Activated T-cell treated with anti-CD3 and anti-CD28 coated beads for 4 hours (primary cell): ENCODE measurements at places on chromosomes 5 and 9.

- DNase-seq, result no peak
Measured at GRCh38 chr9:967436-967835, 9.0 kb upstream of the DMRT3 start.

GRCh38 chr5:173618927-173619519 lies 2.6 kb upstream of the BOD1 start:
- peak; percentile 38 for DNase-seq

DNA sequence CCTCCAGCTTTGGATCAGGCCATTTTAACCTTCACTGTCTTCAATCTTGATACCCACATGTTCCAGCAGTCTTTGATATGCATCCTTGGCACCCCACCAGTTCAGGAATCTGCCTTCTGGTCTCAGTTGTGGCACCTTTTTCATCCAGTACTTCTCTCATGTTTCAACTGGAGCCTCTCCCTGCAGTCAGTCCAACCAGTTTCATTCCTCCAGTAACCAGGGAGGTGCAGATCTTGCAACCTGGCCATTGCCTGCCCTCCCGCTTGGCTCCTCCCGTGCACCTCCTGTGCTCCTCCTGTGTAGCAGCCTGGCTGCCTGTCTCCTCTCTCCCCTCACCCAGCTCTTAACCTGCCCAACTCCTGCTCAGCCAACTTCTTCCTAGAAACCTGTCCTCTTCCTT lies 20.2 kb downstream of the FUBP3 start:
- no peak for DNase-seq

GRCh38 chr5:1103093-1103492 lies 8.8 kb downstream of the SLC12A7 start:
- DNase-seq, result no peak

DNA sequence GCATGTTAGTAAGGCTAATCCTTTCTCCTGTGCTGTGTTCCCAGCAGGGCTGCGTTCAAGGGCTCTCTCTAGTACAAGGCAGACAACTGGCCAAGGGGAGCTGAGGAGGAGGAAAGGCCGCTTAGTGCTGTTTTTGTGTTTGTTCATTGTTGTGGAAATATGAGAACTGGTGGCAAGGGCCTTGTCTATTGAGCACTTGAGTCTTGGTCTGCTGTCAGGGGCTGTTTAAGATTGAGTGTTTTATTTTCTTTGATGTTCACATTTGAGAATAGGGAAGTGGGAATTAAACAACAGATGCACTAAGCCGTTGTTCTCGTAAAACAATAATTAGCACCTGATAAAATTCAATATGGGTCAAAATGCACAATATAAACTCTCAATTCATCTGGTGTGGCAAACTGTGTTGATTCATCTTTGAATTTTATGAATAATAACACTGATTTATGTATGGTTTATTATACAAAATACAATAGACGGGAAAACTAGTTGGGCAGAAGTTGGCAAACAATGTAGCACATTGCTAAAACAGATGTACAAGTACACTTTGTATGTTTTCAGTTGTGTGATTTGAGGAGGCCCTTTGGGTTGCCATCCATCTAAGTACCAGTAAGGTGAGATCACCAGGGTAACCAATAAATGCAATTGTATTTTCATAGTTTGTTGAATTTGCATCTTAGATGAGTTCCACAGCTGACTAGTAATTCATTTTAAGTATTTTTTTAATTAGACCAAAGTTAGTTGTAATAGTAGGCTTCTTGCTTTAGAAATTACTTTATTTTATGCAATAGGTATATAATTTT lies 97.6 kb upstream of the GRHPR start:
- no peak for DNase-seq

GRCh38 chr9:35566417-35566816 lies 38.6 kb upstream of the TESK1 start:
- DNase-seq, result no peak

DNA sequence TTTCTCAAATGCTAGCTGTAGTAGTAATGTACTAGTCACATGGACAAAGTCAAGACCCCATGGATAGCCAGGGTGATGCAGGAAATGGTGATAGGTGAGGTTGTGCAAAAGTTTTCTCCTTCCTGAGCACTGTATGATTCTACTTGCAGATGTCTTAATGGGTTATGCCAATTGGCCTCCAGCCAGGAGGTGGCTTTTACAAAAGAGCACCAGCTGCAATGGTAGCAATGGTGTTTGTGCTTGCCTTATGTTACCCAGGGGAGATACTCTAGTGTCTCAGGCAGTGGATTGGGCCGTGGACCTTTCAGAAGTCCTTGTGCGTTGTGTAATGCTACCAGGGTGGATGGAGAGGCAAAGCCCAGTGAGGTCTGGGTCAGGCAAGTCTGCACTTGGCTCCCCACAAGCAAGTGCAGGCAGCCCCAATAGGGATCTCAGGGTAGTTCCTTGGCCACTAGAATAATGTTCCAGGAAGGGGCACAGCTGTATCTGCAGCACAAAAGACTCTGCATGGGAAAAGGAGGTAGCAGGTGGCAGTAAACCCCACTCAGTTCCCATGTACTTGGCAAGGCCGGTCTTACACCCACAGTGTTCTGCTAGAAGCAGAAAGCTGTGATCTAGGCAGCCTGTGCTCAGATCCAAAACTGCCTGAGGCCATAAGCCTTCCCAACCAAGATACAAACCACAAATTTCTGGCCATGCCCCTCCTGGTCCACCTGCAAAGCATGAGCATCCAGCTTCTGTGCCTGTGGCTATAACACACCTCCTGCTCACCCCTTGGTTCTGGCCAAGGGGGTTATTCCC lies 46.4 kb upstream of the EDIL3 start:
- DNase-seq, result no peak

- no peak for DNase-seq
Measured at GRCh38 chr9:76655121-76655541, 109.1 kb upstream of the PCA3 start.

GRCh38 chr5:6029811-6030271 lies 348.5 kb downstream of the MED10 start:
- no peak for DNase-seq

DNA sequence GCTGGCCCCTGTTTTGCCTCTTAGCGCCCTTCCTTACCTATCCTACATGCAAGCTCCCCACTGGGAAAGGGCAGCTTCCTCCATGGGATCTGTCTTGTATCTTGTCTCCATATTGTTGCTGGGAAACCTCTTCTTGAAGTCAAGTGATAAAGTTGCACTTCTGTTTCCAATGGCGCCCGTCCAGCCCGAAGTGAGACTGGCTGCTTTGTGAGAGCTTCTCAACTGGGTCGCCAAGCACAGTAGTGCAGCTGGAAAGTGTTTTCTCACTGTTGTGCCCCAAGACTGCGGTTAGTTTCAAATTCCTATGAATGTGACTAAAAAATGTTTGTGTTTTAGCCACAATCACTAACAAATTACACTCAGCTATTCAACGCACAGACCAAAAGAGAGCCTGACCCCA lies 506.6 kb upstream of the MPDZ start:
- no peak for DNase-seq

- DNase-seq, result no peak
Measured at GRCh38 chr5:1500411-1501091, 23.2 kb downstream of the LPCAT1 start.

GRCh38 chr5:2895876-2896275 lies 144.4 kb upstream of the IRX2 start:
- DNase-seq, result no peak

- no peak for DNase-seq
Measured at GRCh38 chr9:110148384-110148783, 59.6 kb downstream of the C9orf152 start.

DNA sequence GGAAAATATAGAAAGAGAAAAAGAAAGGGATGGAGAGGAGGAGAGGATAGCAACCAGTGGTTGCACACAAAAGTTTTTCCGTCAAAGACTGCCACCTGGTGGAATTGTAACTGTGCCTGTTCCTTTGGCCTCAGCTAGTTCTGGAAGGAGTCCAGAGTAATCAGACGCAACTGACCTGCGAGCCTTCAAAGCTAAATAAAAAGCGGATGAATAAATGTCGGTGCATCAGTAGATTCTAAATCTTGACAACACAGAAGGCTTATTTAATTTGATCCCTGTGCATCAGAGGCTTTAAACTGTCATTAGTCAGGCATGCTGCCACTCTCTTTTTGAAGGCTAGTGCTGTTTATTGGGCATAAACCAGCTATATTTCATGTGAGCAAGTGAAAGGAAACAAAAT lies 132.9 kb upstream of the ACO1 start:
- DNase-seq, result peak; percentile 3

- DNase-seq, result no peak
Measured at GRCh38 chr9:85178474-85178873, 508.9 kb downstream of the NTRK2 start.

DNA sequence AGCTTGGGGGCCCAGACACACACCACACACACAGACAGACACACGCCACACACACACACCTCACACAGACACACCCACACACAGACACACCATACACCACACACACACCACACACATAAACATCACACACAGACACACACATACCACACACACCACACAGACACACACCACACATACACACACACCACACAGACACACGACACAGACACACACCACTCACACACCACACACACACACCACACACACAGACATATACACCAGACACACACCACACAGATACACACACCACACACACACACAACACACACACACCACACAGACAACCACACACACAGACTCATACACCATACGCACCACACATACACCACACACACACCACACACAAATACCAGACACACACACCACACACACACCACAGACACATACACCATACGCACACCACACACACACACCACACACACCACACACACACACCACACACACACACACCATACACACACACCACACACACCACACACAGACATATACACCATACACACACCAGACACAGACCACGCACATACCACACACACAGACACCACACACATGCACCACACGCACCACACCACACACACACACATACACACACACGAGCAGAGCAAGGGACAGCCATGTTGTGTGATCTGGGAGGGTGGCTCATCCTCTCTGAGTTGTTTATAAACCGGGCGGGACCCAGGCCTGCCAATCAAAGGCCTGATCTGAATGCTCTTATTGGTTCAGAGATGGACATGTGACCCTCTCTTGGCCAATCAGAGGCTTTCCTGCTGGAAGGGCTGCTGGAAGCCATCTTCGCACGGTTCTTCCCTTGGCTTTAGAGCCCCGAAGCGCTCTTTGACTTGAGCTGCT lies 148.3 kb downstream of the GAPVD1 start:
- peak; percentile 7 for DNase-seq

- DNase-seq, result no peak
Measured at GRCh38 chr5:127865273-127865672, 162.1 kb downstream of the CCDC192 start.

DNA sequence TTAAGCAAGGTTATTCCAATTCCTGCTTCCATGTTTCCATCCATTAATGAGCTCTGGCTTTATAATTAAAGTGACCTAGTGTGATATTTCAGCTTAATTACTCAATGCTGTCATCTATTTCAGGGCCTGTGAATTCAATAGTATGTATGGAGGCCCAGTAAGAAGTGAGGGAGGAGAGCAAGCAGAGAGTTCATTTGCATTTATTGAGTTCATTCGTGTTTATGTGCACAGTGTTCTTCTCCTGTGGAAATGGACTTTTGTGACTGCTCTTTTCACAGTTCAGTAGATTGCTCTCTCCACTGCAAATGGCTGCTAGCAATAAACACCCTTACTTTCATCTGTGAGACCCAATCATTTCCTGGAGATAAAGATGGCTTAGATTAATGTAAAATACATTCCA lies 130.9 kb downstream of the CEMIP2 start:
- DNase-seq, result no peak

GRCh38 chr5:137352095-137352494 lies 147.0 kb downstream of the SPOCK1 start:
- DNase-seq, result no peak

GRCh38 chr9:22643541-22643940 lies 196.9 kb downstream of the DMRTA1 start:
- DNase-seq, result no peak

- DNase-seq, result no peak
Measured at GRCh38 chr9:14148501-14149103, 165.3 kb downstream of the NFIB start.

DNA sequence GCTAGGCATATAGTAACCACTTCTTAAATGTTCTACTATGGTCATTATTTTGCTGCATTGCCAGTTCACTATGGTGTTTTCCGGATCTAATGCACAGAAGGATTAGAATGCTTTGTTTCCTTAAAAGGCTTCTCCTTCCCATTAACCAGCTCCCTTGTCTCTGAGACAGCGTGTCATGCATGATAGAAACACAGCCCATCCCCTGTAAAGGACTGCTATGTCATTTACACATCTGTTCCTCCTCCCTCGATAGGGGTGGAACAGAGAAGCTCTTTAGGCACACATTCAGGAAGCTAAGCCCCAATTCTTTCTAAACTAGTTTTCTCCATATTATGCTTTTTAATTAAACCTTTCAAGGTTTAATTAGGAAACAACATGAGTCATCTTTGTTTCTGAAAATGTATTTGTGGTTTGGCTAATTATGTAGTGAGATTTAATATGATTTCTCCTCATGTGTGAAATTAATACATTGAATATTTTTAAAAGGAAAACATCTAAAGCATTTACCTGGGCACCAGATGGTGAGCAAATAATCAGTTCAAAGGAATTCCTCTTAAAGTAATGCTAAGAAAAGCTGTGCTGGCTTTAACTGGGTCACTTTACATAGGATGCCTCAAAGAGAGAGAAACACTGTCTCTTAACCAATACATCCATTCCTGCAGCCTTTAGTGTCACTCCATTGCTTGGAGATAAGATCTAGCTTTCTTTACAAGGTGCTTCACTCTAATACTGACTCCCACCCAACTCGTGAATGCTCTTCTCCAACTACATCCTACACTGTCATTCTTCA lies 133.3 kb upstream of the PPP1R2B start:
- DNase-seq, result no peak

DNA sequence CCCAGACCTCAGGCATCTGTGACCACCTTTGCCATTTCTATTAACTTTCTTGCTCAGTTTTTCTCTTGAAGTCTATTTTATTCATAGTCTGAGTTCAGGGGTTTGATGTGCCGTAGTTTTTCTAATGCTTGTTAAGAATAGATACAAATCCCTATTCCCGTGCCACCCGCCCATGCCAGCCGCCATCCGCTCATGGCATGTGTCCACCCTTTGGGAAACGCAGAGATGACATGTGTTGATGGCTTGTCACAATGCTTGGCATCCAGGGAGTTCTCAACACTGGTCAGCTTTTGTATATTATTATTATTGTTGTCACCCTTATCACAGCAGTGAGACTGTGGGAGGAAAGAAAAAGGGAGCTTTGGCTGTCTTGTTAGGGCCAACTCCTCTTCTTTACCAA lies 17.3 kb upstream of the ANGPTL2 start:
- no peak for DNase-seq

DNA sequence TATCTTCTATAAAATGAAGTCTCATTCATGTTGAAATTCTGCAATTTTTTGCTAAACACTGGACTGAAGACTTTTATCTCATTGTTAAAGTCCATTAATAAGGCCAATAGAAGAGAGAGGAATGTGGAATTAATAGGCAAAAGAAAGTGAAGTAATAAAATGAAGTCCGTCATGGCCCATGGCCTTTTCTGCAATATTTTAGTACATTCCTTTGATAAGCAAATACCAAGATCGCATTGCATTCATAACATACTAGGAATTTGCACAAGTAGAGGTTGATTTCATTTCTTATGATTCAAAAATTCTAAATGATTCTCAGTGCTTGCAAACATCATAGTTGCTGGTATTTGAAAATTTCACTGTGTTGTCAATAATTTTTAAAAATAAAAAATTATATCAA lies 664.0 kb downstream of the NR2F1-AS1 start:
- no peak for DNase-seq
